Cerebellar cortex (tissue), 1 donor: ENCODE measurements at places on chromosomes 3 and 15.

DNA sequence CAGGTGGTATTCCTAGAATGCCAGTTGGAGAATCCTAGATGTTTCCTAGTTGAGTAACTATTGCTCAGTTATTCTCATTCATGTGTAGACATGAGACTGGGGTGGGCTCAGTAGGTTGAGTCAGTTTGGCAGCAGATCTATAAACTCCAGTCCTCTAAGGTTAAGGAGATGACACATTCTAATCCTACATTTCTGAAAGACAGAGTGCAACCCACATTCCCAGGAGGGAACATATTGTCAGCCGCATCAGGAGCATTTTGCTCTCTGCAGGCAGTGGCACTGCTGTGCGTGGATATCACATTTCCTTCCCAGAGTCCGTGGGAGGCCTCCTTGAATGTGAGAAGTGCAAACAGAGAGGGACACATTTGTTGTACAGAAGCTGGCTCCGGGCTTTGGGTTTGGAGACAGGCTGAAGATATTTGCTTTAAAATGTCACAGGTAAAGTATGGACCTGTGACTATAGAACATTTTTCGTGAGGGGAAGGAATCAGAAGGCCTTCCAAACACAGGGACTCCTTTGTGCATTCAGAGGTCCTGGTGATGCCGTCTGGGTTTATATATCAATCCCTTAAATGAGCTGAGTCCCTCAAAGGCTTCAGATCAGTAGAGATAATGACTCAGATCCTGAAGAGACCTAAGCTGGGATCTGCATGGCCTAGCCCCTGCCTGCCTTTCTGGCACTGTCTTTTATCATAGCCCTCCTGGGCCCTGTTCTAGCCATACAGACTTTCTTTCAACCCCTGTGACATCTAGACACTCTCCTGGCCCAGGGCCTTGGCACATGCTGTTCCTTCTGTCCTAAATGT, 156.5 kb downstream of the CADPS start:
- DNase-seq = peak; percentile 56

DNA sequence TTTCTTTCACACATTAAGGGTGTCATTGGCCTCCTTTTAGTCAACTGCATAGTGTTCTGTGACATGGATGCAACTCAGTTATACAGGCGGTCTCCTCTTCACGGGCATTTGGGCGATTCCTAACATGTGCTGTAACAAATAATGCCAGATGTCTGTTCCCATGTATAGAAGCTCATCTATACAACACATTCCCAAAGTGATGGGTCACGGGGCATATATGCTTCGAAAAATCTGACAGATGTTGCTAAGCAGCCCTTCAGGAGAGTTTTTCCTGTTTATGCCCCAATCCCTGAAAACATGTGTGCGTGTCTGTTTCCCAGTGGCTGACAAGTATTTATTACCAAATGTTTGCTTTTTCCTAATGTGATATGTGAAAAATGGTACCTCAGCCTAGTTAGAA, 25.8 kb downstream of the LRRK1 start:
- DNase-seq = no peak

DNA sequence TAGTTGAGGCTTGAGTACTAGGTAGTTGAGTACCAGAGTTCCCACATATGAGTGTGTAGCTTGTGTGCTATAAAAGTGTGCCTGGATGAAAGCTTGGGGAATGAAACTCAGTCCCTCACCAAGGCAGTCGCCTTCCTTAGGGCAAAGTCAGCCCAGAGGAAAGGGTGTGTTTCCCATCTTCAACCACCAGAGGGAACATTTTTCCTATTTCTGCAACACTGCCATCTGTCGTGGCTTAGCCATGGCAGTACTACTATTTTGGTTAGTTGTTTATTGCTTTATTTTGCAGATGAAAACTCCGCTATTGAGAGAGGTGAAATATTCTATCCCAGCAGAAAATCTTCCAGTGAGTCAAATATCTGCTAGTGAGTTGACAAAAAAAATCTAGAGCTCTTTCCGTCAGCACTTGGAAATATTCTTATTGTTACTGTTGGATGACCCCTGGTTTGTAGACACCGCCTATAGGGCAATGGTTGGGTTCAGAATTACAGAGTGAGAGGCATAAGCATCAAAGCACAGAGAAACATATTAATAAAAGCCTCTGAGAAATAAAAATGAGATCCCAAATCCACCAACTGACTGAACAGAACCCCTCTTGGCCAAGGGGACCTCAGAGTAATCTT, 239.9 kb downstream of the CPNE4 start:
- DNase-seq = peak; percentile 33

GRCh38 chr3:122977746-122978466, 49.7 kb downstream of the SEMA5B start:
- DNase-seq = peak; percentile 22

- no peak for DNase-seq
Observed at GRCh38 chr3:141530415-141530768, 43.6 kb downstream of the RASA2 start.

- DNase-seq = no peak
Observed at GRCh38 chr15:86609275-86609674, 529.6 kb downstream of the AGBL1 start.

DNA sequence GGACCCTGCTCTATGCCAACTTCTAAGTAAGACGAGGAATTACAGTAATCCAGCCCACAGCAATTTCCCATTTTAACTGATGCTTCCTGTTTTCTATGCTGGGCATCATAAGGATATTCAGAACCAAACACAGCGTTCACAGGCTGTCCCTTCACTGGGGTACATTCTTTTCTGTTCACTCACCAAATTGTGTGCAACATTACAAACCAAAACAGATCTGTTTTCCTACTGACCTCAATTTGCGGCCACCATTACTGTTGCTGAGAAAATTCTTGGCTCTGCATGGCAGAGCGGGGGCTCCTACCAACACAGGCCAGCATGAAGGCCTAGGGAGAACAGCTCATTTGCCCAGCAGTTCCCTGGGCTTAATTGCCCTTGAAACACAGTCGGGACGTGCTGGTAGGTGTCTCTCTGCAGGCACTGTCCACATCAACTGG, 76.5 kb downstream of the MYO1E start:
- no peak for DNase-seq

DNA sequence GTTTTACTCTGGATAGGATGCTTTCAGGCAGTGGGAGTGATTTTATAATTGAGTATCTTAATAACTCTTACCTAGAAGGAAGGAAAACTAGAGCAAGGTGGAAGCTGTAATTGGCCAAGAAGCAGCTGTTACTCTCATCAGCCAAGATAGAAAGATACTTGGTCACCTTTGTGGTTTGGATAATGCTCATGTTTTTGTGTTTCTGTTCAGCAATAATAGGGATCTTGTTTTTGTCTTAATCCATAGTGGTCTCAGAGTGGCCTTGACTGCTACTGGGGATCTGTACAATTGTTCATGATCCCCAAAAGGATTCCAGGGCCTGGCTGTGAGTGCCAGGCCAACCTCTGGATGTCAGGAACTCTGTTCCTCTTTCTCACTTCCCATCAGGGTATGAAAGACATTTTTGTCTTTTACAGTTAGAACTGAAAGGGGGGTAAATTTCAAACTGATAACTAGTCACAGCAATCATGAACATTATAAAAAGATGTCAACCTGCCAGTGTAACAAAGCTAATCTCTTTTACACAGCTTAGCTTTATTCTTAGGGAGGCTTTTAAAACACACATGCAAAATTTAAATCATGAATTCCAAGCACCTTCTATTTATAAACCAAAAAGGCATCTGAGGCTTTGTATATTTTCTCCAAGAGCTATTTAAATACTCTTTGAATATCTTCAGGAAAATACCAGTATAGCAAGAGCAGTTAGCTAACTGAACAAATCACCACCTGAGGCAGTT, 6.0 kb downstream of the UBL7 start:
- DNase-seq = no peak

DNA sequence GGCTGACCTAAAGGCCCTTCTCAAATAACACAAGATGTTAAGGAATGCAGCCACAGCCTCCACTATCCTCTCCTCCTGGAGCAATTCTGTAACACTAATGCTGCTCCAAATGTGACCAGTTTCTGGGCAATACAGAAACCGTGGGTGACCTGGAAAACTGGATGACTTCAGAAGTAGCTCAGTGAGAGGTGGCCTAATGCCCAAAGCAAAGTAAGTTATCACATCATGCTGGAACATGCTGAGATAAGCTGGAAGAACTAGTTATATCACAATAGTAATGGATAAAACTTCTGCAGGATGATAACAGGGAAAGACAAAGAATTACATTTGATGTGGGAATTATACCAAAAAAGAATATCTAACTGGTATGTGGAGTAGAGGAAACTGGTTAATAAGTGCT, 72.0 kb downstream of the DHX30 start:
- DNase-seq = no peak

DNA sequence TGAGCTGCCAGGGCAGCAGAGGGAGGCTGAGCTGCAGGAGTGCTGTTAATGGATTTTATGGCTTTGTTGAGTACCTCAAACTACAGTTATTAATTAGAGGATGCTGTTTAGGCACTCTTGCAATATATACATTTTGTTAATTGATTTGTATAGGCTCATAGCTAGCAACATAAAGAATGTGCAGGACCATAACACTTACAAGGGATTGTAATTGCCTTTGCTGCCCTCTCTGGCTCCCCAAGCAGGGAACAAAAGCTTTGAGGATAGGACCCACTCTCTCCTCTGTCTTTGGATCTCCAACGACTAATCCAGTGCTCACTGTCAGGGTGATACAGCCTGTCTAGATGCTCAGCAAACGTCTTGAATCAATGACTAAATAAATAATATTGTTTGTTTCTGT, 1.2 kb upstream of the CLSTN2 start:
- no peak for DNase-seq

GRCh38 chr3:142808103-142808917, 80.6 kb downstream of the PCOLCE2 start:
- no peak for DNase-seq

DNA sequence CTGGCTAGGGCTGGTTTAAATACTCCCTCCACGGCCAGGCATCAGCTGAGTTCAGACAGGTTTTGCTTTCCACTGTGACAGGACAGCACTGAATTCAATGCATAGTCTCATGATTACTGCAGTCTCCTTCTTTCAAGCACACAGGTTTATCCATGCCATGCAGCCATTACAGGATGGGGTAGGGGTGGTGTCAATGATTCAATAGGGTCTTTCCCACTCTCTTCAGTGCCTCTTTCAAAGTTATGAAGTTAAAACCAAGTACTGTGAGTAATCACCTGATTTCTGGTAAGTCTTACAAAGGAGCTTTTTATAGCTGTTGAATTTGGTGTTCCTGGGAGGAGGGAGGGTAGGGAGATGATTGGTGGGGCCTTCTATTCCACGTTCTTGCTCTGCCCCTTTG, 47.2 kb downstream of the TMEM212 start:
- DNase-seq = no peak

DNA sequence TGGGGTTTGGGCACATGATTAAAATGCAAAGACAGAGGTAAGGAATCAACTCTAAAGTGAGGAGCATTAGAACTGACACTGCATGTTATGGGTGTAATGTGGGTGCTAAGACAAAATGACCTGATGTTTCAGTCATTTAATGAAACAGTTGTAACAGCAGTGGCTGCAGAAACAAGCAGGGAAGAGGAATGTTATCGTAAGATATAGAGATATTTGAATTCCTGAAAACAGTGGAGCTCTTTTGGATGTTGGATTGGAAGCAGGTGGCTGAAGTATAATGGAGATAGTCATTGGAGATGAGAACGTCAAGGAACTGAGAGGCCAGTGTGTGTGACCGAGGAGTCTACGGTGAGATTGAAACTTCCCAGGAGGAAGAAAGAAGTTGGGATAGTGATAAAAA, 1065.2 kb downstream of the ZPLD1 start:
- no peak for DNase-seq

GRCh38 chr3:189144645-189145044, 27.1 kb upstream of the TPRG1 start:
- DNase-seq = no peak

- DNase-seq = no peak
Observed at GRCh38 chr15:85532689-85533088, 152.3 kb downstream of the AKAP13 start.

DNA sequence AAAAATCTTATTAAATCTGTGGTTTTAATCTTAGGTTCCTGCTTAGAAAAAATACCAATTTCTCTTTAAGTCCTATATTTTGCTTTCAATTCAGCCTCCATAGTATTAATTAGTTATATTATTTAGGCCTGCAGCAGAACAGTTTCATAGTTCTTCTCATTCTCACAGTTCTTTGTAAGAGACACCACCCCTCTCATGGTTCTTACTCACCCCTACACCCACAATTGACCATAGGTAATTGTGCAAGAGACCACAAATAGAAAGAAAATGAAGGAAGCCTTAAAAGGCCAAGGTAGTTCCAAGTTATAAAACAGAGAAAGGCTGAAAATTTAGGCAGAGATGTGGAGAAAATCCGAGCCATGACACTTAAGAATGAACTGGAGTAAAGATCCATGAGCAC, 415.3 kb downstream of the TIGIT start:
- DNase-seq = no peak

- no peak for DNase-seq
Observed at GRCh38 chr3:180612364-180612763, 10.4 kb downstream of the TTC14 start.

DNA sequence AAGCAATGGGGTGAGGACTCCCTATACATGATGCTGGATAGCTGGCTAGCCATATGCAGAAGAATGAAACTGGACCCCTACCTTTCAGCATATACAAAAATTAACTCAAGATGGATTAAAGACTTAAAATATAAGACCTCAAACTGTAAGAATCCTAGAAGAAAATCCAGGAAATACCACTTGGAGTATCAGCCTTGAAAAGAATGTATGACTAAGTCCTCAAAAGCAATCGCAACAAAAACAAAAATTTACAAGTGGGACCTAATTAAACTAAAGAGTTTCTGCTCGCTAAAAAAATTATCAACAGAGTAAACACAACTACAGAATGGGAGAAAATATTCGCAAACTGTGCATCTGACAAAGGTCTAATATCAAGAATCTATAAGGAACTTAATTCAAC, 94.3 kb downstream of the XRN1 start:
- DNase-seq = no peak

DNA sequence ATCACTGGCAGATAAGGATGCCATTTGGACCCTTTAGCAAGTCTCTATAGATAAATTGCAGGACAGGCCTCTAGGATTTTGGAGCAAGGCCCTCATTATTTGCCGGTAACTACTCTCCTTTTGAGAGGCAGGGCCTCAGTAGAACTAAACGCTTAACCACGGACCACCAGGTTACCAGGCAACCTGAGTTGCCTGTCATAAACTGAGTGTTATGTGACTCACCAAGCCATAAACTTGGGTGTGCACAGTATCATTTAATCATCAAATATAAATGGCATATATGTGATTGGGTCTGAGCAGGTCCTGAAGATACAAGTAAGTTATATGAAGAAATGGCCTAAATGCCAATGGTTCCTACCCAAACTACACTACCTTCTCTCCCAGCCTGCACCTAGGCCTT, 93.2 kb downstream of the BCHE start:
- no peak for DNase-seq

DNA sequence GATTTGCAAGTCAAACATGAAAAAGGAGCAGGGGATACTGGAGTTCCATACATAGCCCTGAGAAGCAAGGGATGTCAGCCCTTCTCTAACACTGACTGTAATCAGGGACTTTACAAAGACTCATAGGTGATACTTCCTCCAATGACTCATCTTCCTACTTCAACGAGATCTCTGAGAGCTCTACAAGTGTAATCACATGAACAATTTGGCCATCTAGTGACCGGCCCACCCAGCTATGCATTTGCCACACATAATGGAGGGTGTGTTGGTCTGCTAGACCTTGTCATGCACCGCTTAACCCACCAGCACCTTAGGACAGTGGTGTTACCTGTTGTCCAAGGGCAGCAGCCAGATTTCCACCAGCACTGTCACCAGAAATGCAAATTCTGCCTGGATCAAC, 75.3 kb downstream of the NCEH1 start:
- no peak for DNase-seq
